ENCODE measurements at places on chromosomes 1 and 21.

- H3K4me3 ChIP-seq: peak overlapping the region; percentile 78
- peaks cover 67% of the 10 kb centered on the region for H3K4me1 ChIP-seq
- H3K27me3 ChIP-seq: no peaks in the 10 kb centered on the region
- peak overlapping the region; percentile 93 for H3K27ac ChIP-seq
- H3K36me3 ChIP-seq: peaks cover 54% of the 10 kb centered on the region
Observed at GRCh38 chr1:154328318-154329151, 3.2 kb downstream of the ATP8B2 start.

GRCh38 chr1:202590126-202590525 is 120.1 kb downstream of the SYT2 start:
- H3K27me3 ChIP-seq: no peaks in the 10 kb centered on the region
- DNase-seq: no peak
- H3K4me3 ChIP-seq: no peak overlapping the region
- H3K4me1 ChIP-seq: no peaks in the 10 kb centered on the region
- H3K36me3 ChIP-seq: no peaks in the 10 kb centered on the region
- no peak overlapping the region for H3K27ac ChIP-seq

DNA sequence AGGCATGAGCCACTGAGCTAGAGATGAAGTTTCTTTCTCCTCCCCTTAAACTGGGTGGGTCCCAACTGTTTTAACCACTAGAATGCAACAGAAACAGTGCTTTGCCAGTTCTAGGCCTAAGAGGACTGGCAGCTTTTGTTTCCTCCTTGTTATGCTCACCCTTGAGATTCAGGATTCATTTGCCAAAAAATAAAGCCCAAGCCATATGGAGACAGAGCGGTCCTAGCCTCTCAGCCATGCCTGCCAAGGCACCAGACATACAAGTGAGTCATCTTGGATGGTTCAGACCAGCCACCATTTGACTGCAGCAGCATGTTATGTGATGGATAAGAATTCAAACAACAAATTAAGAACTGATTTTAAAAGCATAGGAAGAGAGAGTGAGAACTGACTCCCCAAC is 38.1 kb upstream of the STUM start:
- no peaks in the 10 kb centered on the region for H3K36me3 ChIP-seq
- no peak for DNase-seq
- peaks cover 27% of the 10 kb centered on the region for H3K27me3 ChIP-seq
- no peak overlapping the region for H3K4me3 ChIP-seq

GRCh38 chr1:58119971-58120370 is 426.6 kb downstream of the OMA1 start:
- no peak overlapping the region for H3K27ac ChIP-seq
- H3K4me1 ChIP-seq: no peaks in the 10 kb centered on the region
- no peak for DNase-seq
- no peaks in the 10 kb centered on the region for H3K36me3 ChIP-seq
- H3K4me3 ChIP-seq: no peak overlapping the region

DNA sequence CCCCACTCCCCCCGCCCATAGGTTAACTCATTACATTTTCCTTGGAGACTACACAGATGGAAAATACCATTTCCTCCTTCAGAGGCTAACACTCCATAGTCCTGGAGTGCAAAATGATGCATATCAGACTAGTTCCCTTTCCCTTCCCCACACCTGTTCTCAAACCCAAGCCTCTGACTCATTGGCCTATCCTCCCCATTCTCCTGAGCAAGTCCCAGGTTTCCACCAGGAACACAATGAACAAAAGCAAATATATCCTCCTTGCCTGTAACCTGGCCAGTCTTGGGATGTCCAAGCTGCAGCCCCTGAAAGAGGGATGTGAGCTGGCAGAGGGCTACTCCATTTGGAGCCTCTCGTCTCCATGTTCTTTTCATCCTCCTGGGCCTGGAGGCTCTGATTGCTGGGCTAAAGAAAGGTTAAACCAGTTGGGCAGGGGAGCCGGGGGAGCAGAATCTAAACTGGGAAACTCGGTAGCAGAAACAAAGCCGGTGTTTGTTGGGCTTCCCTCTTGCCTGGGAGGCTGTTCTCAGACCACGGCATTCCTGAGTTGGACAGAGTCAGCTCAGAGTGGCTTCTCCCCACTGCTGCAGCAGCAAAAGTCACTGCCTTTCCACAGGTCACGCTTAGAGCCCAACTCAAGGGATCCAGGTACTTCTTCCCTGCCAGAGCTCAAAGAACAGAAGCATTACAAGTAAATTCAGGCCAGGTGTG is 13.9 kb downstream of the SSR2 start:
- H3K4me1 ChIP-seq: peaks cover 17% of the 10 kb centered on the region
- peaks cover 44% of the 10 kb centered on the region for H3K36me3 ChIP-seq
- no peak for DNase-seq
- peak overlapping the region; percentile 29 for H3K27ac ChIP-seq
- no peaks in the 10 kb centered on the region for H3K27me3 ChIP-seq

DNA sequence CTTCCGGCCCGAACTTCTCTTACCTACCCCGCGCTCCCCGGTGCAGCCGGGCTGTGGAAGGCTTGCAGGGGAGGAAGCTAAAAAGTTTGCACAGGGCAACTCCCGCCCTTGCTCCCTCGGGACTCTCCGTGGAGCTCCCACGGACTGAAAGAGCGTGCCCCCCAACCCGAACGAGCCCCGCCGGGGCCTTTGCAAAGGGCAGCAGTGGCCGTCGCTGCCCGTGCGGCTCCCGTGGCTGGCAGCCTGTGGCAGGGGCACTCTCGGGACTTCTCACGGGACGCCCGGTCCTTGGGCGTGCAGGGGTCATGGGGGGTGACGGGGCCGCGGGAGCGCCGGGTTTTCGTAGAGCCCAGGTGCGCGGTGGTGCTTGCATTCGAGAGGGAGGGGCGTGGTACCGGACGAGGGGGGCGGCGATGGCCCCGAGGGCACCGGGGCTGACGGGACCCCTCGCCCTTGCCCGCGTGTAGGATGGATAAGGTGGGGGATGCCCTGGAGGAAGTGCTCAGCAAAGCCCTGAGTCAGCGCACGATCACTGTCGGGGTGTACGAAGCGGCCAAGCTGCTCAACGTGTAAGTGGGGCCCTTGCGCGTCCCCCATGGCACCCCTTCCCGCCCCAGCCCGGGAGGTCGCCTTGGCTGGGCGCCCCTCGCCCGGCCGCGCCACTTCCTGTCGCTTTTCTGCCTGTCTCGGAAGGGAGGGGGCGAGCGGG is 711 bp downstream of the GADD45A start:
- peak overlapping the region; percentile 89 for H3K4me3 ChIP-seq
- H3K4me1 ChIP-seq: peaks cover 46% of the 10 kb centered on the region
- H3K36me3 ChIP-seq: peaks cover 41% of the 10 kb centered on the region
- DNase-seq: peak; percentile 79

GRCh38 chr1:232017057-232017456 is 390.5 kb downstream of the DISC1 start:
- H3K27ac ChIP-seq: no peak overlapping the region
- H3K4me1 ChIP-seq: no peaks in the 10 kb centered on the region
- no peak overlapping the region for H3K4me3 ChIP-seq

GRCh38 chr1:97636941-97637340 is 283.9 kb downstream of the DPYD start:
- peaks cover 13% of the 10 kb centered on the region for H3K36me3 ChIP-seq
- H3K4me1 ChIP-seq: peaks cover 5% of the 10 kb centered on the region
- H3K4me3 ChIP-seq: no peak overlapping the region
- H3K27me3 ChIP-seq: no peaks in the 10 kb centered on the region
- no peak overlapping the region for H3K27ac ChIP-seq
- no peak for DNase-seq

GRCh38 chr1:110245876-110246620 is 35.9 kb downstream of the KCNC4 start:
- H3K36me3 ChIP-seq: no peaks in the 10 kb centered on the region
- peaks cover 10% of the 10 kb centered on the region for H3K4me1 ChIP-seq
- H3K27me3 ChIP-seq: no peaks in the 10 kb centered on the region
- no peak overlapping the region for H3K27ac ChIP-seq
- no peak overlapping the region for H3K4me3 ChIP-seq

DNA sequence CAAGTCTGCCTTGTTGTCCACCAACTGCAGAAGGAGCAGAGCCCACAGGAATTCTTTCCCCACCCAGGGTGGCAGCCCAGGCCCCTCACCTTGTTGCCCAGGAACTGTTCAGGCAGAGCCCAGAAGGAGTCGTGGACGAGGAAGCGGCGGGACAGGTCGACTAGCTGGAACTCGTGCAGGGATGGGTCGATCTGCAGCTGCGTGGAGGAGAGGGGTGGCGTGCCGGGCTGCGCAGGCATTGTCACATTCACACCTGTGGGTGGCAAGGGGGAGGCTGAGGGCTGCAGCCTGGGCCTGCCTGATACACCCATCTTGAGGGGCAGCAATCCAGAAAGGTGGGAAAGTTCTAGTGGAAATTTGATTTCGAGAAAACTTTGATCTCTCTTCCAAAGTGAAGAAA is 55.9 kb downstream of the HSPG2 start:
- no peak for DNase-seq
- no peak overlapping the region for H3K4me3 ChIP-seq
- H3K36me3 ChIP-seq: no peaks in the 10 kb centered on the region
- H3K27ac ChIP-seq: no peak overlapping the region
- H3K27me3 ChIP-seq: no peaks in the 10 kb centered on the region

DNA sequence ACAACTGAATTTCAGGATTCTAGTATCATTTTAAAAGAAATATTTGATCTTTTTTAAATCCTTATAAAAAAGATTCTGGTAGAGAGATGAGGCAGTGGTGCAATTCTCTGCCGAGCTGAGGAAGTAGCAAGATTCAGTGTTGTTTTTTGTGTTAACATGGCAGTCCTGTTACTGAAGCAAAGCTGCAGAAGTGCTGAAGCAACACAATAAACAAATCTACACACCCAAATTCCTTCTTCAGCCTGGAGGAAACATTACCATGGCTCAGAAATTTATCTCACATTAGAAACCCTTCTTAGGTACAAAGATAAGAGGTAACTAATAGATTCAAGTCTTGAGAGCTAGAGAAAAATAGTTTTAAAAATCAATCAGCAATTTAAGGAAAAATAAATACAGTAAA is 216.0 kb downstream of the DENND1B start:
- H3K4me1 ChIP-seq: peaks cover 4% of the 10 kb centered on the region
- no peak for DNase-seq
- H3K4me3 ChIP-seq: no peak overlapping the region

- H3K4me1 ChIP-seq: peaks cover 23% of the 10 kb centered on the region
- peaks cover 44% of the 10 kb centered on the region for H3K36me3 ChIP-seq
- H3K4me3 ChIP-seq: peak overlapping the region; percentile 57
- H3K27ac ChIP-seq: peak overlapping the region; percentile 8
Observed at GRCh38 chr1:231020139-231020601, 19.9 kb downstream of the FAM89A start.

DNA sequence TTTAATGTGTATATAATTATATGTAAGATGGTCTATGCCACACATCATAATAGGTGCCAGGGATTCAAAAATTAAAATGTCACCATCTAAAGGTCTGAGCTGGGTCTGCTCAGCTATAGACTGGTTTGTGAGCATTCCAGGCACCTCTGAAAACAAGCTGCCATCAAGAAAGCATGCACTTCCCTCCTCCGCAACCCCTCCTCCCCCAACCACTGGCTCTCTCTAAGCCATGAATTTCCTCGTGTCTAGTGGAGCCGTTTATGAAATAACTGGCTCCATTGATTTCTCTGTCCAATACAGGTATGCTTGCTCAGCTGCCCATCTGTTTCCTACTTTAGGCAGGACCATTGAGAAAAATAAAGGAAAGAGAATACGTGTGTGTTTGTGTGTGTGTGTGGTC is 522.6 kb upstream of the PLXNA2 start:
- no peak overlapping the region for H3K4me3 ChIP-seq
- no peaks in the 10 kb centered on the region for H3K36me3 ChIP-seq
- no peak for DNase-seq
- no peaks in the 10 kb centered on the region for H3K4me1 ChIP-seq
- no peaks in the 10 kb centered on the region for H3K27me3 ChIP-seq
- H3K27ac ChIP-seq: no peak overlapping the region

DNA sequence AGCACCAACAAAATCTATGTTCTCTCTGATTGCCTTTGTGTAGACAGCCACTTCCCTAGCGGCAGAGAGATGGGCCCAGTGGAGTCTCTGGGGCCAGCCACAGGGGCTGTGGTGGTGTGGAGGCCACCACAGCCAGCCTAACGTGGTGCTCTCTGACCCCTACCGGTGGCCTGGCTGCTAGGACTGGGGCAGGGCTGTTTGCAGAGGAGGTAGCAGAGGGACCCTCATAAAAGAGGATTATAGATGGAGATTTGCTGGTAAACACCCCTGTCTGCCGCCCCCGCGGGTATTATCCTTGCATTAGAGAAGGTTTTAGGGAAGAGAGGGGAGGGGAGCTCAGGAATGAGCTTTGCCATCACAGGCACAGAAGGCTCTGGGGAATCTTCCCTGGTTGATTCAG is 310.3 kb upstream of the VAMP3 start:
- peaks cover 3% of the 10 kb centered on the region for H3K27me3 ChIP-seq
- no peak overlapping the region for H3K27ac ChIP-seq
- H3K4me3 ChIP-seq: no peak overlapping the region

- no peak overlapping the region for H3K27ac ChIP-seq
- DNase-seq: no peak
- H3K4me3 ChIP-seq: no peak overlapping the region
- no peaks in the 10 kb centered on the region for H3K4me1 ChIP-seq
- peaks cover 6% of the 10 kb centered on the region for H3K27me3 ChIP-seq
Observed at GRCh38 chr1:168613038-168613451, 36.6 kb downstream of the XCL1 start.

DNA sequence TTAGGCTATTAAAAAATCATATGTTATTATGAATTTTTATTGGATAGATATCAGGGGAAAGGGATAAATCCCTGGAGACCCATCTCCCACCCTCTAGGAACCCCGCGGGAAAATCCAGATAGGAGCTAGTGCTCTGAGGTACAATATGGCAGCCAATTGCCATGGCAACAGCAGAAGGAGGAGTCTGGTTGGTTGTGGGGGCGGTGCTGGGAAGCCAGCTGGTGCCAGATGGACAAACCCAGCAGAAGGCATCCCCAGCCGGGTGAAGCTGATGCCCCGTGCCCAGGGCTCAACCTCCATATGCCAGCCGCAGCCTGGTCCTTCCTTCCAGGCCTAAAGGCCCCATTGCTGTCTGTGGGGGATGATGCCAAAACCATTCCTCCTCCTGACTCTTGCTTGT is 38.3 kb downstream of the RHBG start:
- H3K4me3 ChIP-seq: no peak overlapping the region
- no peaks in the 10 kb centered on the region for H3K36me3 ChIP-seq
- no peak overlapping the region for H3K27ac ChIP-seq

DNA sequence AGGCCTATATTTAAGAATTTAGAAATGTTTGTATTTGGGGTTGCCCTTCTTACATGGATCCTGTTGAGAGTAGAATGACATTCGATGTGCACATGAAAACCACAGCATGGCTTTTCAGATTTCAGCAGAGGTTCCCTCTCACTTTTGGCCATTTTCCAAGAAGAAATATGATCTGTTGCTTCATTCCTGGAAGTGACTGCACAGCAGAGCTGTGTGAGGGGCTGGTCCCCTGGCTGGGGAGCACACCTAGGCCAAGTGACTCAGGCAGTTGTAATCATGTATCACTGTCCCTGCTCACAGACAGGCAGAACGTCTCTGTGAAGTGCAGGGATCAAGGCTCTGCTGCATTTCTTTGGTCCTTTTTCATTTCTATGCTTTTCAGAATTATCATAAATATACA is 32.3 kb downstream of the AGT start:
- no peak for DNase-seq
- no peaks in the 10 kb centered on the region for H3K27me3 ChIP-seq
- no peak overlapping the region for H3K4me3 ChIP-seq
- peak overlapping the region; percentile 57 for H3K27ac ChIP-seq

Data from activated T-cell treated with anti-CD3 and anti-CD28 coated beads, Interleukin-2, amount 50 U/mL, for 24 hours (primary cell).